ENCODE measurements at places on chromosomes 1 and 21.

GRCh38 chr1:59198564-59198963, 98.3 kb upstream of the FGGY start:
- no peak for DNase-seq

DNA sequence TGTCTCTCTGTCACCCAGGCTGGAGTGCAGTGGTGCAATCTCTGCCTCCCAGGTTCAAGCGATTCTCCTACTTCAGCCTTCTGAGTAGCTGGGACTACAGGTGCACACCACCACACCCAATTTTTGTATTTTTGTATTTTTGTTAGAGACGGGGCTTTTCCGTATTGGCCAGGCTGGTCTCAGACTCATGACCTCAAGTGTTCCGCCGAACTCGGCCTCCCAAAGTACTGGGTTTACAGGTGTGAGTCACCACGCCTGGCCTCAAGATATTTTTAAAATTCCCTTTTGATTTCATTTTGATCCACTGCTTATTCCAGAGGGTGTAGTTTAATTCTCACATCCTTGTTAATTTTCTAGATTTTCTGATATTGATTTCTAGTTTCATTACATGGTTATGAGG, 3.8 kb downstream of the IFI44L start:
- no peak for DNase-seq

GRCh38 chr1:97691325-97691724, 229.5 kb downstream of the DPYD start:
- DNase-seq: no peak

GRCh38 chr1:177032434-177032833, 132.1 kb downstream of the ASTN1 start:
- no peak for DNase-seq

GRCh38 chr1:217482356-217483102, 148.4 kb downstream of the GPATCH2 start:
- DNase-seq: peak; percentile 55

- DNase-seq: no peak
These were observed 14.7 kb downstream of the BTBD19 start for GRCh38 chr1:44822981-44823451.

- DNase-seq: peak; percentile 54
These were observed 282.1 kb upstream of the BRINP3 start for GRCh38 chr1:190759807-190760206.

- DNase-seq: no peak
These were observed 2.3 kb upstream of the MXRA8 start for GRCh38 chr1:1360506-1361169.
